T-helper 17 cell (primary cell): ENCODE measurements at places on chromosomes 11 and 22.

GRCh38 chr11:86940122-86940777, 14.9 kb downstream of the FZD4 start:
- no peak for DNase-seq

GRCh38 chr11:73249304-73249703, 22.8 kb upstream of the P2RY6 start:
- DNase-seq = no peak

DNA sequence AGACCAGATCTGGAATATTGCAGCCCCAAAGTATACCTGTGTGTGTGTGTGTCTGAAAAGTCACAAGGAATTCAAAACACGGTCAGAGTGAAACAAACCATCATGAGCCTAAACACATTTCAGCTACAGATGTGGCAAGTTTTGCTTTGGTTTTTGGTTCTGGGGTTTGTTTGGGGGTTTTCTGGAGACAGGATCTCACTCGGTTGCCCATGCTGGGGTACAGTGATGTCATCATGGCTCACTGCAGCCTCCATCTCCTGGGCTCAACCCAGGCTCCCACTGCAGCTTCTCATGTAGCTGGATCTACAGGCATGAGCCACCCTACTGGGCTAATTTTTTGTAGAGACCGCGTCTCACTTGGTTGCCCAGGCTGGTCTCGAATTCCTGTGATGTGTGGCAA, 41.4 kb upstream of the PHF21A start:
- DNase-seq = no peak

- no peak for DNase-seq
These were observed 20.7 kb downstream of the GRIK4 start for GRCh38 chr11:120532082-120532831.

- DNase-seq = peak; percentile 38
These were observed 698 bp downstream of the PAK1 start for GRCh38 chr11:77472991-77473800.

- DNase-seq = no peak
These were observed 2.8 kb upstream of the PACSIN2 start for GRCh38 chr22:43017525-43018460.

DNA sequence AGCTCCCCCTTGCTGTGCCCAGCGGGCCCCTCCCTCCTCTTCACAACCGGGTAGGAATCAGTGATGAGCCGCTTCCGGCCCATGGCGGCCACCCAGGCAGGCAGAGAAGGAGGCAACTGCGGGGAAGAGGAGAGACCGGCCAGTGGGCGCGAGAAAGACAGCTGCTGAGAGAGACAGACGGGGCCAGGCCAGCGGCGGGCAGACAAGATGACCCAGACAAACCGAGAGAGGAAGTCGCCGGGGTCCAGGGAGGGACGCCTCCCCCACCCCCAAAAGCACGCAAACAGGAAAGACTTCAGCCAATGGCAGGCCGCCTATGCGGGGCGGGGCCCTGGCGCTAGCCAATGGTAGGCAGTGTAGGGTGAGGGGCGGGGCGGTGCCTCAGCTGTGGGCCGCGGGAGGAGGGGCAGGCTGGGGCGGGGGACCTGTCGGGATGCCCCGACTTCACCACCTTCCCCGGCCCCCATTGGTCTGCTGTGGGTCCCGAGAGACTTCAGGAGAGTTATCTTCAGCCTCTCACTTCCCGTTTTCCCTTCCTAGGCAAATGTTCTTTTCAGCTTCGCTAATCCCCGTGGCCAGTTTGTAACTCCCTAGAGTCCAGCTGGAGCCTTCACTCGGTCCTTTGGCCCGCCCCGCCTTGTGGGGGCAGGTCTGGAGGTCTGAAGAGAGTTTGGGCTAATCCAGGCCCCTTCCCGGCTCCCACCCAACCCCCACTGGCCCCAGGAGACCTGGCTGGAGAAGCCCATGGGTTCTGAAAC, at the start of gene POLD4:
TSS of gene POLD4 (minus strand) at position 230 of the 758 bp plus-strand sequence. CDS start at position 83, 147 bp downstream.
- DNase-seq = peak; percentile 95

- no peak for DNase-seq
These were observed 1152.1 kb downstream of the TBC1D22A start for GRCh38 chr22:47914481-47915097.

- DNase-seq = no peak
These were observed 8.6 kb upstream of the CRYBB2 start for GRCh38 chr22:25210793-25211192.

- no peak for DNase-seq
These were observed 129.7 kb upstream of the CSNK2A3 start for GRCh38 chr11:11482730-11483129.

DNA sequence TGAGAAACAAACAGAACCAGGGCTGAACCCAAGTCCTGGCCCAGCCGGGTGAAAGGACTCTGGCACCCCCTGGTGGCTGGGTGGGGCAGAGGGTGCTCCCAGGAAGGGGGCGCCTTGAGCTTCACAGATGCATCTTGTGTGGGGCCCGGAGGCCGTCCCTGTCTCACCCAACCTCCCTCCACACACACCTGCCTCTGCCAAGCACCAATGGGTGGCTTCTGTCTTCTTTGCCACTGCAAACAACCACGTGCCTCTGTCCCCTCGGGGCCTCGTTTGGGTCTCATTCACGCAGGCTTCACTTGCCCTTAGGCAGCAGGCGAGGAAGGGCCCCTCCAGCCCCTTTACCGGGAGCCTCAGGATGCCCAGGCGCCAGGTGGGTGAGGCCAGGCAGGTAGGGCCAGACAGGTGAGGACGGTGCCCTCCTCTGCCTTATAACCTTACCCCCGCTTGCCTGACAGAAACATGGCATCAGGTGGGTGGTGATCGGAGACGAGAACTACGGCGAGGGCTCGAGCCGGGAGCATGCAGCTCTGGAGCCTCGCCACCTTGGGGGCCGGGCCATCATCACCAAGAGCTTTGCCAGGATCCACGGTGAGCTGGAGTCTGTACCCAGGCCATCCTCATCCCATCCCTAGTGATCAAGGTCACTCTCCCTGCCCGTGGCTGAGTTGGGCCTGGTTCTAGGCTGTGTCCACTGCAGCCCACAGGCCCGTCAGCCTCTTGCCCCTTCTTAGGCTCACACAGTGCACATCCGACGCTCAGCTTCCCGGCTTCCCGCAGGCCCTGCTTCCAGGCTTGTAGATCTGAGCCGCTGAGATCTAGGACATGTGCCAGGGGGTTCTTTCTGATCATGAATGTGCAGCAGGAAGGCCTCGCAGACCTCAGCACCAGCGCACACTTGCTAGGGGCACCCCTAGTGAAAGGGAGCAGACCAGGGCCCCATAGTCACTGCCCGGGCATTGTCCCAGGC, 17.2 kb downstream of the POLR3H start:
- DNase-seq = peak; percentile 55

DNA sequence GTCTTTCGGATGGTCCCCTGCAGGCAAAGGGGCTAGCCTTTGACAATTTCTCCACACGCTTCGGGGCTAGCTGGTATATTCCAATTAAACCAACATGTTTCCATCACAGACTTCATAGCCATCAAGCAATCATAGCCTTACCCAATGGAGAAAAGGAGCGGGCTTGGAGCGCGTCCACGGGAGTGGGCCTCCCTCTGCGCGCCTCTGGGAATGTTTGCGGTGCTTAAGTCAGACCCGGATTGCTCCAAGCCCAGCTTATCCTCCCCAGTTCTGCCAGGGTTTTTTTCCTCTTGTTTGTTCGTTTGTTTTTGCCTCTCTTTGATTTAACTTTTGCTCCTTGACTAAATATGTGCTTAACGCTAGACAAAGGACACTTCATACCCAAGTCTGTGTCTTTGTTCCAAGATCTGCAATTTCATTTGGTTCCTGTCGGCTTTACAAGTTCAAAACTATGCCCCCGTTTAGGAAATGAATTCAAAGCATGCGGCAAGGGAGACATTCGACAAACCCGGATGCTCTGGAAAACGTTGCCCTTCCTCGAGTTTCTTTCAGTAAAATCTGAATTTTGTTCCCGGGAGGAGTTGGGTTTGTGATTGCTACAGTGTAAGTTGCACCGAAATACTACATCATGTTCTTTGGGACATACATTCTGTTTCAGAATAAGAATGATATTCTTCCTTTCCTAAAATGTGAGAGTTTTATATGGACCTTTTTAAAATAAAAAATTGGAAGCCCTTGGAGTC, 1.0 kb upstream of the GLB1L2 start:
- no peak for DNase-seq

DNA sequence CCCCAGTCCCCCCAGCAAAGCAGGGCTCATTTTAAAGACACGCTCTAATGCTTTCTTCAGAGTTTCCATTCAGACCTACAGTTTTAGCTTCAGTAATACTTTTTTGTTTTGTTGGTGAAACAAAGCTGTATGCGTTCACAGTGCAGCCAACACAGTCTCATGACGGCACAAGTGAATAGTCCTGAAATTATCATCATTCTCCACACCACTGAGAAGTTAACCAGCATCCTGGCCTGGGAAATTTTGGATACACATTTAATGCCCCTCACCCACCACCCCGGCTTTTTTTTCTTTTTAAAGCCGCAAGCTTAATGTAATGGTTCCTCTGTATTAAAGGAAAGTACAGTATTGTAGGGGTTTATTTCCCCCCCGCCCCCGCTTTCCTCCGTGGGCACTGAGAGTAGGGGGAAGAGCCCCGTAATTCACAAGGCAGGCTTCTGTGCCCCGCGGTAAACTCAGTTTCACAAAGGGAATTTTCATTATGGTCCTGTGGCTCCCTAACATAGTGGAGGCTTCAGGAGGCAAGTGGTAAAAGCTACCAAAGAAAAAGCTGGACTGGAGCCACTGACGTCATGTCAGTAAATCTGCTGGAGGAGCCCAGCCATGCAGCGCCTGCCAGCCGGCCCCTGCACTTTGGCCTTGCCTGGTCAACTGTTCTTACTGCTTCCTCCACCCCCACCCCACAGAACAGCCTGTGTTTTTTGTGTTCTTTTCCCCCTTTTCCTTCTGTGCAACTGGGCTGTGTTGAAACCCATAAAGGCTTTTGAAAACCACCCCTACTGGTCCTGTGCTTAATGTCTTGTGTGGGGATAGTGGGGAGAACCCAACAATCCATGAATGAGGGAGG, 18.2 kb downstream of the TEAD1 start:
- DNase-seq = no peak

DNA sequence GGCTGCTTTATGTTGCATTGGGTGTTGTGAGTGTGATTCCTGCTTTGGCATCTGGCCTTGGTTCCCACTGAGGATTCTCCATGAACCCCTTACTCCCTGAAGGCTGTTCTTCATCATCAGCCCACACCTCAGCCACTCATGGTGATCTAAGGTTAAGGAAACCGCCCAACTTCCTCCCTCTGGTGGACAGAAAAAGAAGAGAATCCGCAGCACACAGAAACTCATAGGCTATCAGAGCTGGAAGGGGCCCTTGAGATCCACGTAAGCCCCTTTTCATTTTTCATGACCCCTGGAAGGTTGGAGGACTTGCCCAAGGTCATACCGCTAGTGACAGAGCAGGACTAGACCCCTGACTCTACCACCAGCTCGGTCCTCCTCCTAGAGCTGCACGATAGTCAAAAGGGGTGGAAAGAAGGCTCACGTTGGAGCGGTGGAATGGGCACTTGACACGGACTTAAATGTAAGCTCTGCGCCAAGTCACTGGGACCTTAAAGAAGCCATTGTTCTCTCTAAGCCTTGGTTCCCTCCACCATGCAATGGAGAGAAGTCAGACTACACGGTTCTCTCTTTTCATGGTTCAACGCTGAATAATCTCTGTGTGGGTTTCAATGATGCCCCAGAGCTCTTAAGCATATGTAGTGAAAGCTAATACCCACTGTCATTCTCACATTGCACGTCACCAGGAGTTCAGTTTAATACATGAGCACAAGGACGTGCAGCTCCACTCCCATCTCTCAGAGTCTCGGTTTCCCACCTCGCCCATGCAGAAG, 83.6 kb upstream of the CRTAM start:
- DNase-seq = peak; percentile 14

DNA sequence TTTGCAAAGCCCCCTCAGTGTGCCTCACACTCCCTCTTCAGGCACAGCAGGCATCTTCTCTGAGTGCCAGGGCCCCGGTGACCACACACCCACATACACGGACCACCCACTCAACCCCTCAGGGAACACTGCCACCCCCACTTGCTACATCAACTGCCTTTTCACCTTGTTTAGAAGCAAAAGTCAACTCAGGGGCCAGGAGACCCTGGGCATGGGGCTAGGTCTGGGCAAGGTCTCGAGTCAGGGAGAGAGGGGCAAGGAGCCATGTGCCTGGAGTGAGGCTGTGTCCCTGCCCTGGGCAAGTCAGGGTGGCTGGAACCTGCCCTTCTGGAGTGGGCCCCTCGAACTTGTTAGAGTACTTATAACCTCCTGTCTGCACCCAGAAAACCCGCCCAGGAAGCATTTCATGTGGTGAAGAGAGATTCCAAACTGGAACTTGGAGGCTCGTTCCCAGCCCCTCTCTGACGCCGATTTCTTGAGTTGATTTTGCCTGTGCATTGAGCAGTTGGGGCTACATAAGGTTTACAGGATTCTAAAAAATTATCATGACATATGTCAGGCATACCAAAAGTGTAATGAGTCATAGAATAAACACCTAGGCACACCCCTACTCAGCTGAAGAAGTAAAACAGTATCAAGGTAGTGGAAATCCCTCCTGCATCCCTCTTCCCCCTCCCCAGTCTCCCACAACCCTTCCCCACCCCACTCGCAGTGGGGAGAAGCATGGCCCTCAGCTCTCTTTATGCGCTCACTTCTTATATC, 74.3 kb downstream of the MYEOV start:
- no peak for DNase-seq

- DNase-seq = no peak
These were observed 31.1 kb downstream of the UQCR10 start for GRCh38 chr22:29798318-29798717.

DNA sequence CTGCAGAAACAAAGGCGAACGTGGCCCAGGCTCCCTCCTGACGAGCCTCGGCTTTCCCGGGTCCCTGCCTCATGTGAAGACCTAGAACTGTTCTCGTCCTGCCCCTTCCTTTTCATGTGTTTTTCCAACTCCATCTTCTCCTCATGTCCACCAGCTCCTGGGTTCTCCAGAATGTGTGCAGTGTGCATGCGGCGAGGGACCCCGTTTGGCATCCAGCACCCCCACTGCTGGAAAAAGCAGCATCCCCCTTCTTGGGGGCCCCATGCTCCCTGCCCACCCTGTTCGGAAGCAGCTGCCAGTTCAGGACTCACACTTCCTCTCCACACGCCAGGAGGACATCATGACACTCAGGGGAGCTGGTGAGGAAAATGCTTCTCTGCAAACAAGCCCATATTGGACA, 313.5 kb downstream of the BRD1 start:
- no peak for DNase-seq

- DNase-seq = no peak
These were observed 53.8 kb upstream of the ME3 start for GRCh38 chr11:86726118-86726753.

- DNase-seq = peak; percentile 9
These were observed 1.7 kb downstream of the HPX start for GRCh38 chr11:6438979-6439571.

GRCh38 chr11:110026858-110027626, 66.2 kb upstream of the ZC3H12C start:
- no peak for DNase-seq
